ENCODE measurements at places on chromosomes 13 and 19. TPM values are rescaled to one million over a fixed set of nuclear protein-coding genes. Genes with fewer than 3 reads are reported as not detected.

DNA sequence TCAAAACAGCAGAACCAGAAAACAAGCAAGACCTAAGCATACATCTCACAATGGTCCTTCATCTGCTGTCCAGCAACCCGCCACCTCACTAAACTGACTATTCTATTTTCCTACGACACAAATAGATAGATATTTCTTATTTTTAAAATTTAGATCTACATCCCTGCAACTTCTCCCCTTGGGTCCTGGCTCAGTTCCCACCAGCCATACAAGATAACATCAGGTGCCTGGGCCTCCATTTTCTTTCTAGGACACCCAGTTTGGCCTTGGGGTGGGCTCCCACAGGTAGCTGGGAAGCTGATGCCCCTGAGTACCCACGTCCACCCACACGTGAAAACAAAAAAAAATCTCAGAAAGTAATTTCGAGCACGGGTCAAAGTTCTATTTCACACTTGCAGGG, 47.6 kb downstream of the TGDS start:
- no peak for DNase-seq

- no peak for DNase-seq
Observed at GRCh38 chr13:105827111-105827809, 708.2 kb downstream of the EFNB2 start.

- no peak for DNase-seq
Observed at GRCh38 chr19:48192750-48193149, 22.3 kb downstream of the ZSWIM9 start.

- DNase-seq = no peak
Observed at GRCh38 chr19:56107626-56108351, 13.3 kb downstream of the ZNF787 start.

- DNase-seq = peak; percentile 96
Observed at GRCh38 chr19:50925734-50926133, 14.5 kb upstream of the KLK4 start.

DNA sequence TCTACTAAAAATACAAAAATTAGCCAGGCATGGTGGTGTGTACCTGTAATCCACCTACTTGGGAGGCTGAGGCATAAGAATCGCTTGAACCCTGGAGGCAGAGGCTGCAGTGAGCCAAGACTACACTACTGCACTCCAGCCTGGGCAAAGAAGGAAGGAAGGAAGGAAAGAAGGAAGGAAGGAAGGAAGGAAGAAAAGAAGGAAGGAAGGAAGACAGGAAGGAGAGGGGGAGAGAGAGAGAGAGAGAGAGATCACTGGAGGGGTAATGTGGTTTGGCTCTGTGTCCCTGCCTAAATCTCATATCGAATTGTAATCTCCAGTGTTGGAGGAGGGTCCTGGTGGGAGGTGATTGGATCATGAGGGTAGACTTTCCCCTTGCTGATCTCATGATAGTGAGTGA, 165.5 kb downstream of the KCTD15 start:
- DNase-seq = no peak

- no peak for DNase-seq
Observed at GRCh38 chr19:7265963-7266362, 28.3 kb downstream of the INSR start.

GRCh38 chr13:98540476-98540875, 36.4 kb downstream of the STK24 start:
- DNase-seq = no peak

DNA sequence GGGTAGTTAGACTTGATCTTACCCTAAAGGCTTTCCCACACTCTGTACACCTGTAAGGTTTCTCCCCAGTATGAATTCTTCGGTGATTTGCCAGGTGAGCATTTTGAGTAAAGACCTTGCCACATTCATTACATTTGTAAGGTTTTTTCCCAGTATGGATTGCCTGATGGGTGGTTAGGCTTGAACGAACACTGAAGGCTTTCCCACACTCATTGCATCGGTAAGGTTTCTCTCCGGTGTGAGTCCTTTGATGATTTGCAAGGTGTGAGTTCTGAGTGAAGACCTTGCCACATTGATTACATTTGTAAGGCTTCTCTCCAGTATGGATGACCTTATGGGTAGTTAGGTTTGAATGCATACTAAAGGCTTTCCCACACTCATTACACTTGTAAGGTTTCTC, 23.7 kb downstream of the ERVV-2 start:
- DNase-seq = no peak

- peak; percentile 44 for DNase-seq
Observed at GRCh38 chr19:53977991-53978731, 13.3 kb upstream of the CACNG6 start.

DNA sequence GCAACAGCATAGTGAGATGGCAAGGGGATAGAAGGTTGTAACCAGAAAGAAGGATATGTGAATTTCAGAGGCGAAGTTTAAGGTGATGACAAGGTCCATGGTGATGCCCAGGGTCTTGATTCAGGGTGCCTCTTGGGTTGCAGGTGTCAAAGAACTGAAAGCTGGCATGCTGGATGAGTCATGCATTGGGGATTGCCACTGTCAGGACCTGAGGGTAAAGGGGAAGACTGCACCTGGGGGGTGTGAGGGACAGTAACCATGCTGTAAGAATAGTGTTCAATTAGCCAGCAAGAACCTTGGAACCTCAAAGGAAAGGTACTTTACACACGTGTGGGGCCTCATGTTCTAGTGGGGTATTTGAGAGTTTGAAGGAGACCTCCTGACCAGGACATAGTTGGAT, 279.6 kb downstream of the SLC7A1 start:
- DNase-seq = no peak

DNA sequence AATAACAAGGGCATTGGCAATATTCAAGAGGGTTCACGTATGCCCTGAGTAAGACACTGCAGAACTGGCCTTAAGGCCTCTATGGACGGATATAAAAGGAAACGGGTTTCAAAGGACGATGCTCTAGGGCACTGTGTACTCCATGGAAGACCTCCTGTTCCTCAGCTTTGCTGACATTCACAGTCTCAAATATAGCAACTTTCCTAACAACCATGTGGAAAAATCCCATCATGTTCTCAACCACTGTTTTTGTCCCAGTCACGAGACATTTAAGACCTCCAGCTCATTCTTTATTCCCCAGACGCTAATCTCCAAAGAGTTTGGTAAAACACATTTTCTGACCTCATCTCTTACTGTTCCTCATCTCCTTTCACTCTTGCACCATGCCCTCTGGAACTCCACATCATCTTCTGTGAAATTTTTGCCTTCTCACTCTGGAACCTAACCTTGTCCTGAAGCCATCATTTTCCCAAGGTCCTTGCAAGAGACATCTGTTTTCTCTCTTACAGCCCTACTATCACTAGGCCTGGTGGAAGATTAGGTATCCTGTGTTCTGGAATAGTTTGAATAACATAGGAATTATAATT, 37.6 kb downstream of the SPRY2 start:
- no peak for DNase-seq

- no peak for DNase-seq
Observed at GRCh38 chr13:30234619-30235162, 72.7 kb downstream of the KATNAL1 start.

Gene ZNF44
- total RNA-seq = 3.0 TPM

Gene ZNF439
- total RNA-seq = 2.8 TPM

Gene JSRP1
- not detected for total RNA-seq

Gene CCL25
- total RNA-seq = not detected

Gene KLK3
- total RNA-seq = not detected

Gene PDE4C
- total RNA-seq = 1.8 TPM

Gene CCNA1
- total RNA-seq = 18.3 TPM

Gene ONECUT3
- 1.4 TPM for total RNA-seq

All from PC-3 (cell line).